ENCODE measurements at places on chromosomes 13 and 19.

GRCh38 chr13:82993417-82993816 is 888.9 kb downstream of the SLITRK1 start:
- DNase-seq = no peak

GRCh38 chr13:39401046-39401705 is 201.8 kb downstream of the LHFPL6 start:
- no peak for DNase-seq

- no peak for DNase-seq
Measured at GRCh38 chr19:29815231-29815630, 3.4 kb downstream of the CCNE1 start.

DNA sequence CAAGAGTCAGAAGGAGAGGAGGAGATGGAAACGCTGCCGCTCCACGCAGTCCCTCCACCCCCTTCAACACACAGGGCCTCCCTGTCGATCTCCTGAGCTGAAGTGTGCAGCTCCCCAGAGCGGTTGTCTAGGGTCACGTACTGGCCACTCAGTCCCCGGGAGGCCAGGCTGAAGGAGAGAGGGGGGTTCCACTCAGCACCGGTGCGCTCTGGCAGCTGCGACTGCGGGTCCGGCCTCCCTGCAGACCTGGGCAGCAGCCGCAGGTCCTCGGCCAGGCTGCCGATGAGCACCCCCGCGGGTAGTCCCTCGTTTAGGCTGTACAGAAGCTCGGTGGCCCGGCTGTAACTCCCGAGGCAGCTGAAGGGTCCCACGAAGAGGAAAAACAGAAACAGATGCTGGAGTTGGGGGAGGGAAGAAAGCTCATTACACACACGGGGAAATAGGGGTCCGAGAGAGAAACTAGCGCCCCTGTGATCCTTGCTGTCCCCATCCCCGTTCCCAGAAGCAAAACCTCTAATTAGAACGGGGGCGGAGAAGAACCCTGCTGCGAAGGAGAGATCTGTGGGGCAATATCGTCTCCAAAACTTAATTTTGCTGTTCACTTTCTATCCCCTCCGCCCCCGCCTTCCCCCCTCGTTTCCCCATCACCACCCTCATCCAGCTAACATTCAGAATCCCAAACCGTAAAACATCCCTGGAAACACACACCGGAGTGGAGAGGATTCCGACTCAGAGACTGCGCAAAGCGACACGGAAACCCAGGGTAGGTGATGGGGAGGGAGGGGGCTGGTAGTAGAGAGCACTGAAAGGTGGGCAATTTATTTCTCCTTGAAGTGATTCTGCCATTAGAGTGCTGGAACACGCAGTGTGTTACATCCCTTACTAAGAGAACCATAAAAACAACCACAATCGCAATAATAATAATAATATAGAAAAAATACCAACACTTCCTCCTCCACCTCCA is 1.8 kb downstream of the PCDH20 start:
- DNase-seq = no peak

DNA sequence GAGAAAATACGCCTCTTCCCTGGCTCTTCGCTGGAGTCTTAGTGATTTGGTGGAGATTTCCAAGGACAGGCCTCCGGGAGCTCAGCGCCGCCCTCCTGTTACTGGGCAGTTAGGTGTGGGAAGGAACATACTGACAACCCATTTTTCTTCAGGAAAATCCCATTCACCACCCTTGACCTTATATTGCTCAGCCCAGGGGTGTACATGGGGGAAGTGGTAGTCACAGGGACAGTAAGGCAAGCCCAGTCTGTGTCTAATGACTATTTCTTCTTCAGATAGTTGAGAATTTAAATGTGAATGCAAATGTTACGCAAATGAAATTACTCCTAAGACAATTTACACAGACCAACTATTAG is 119.4 kb downstream of the UQCRFS1 start:
- no peak for DNase-seq

DNA sequence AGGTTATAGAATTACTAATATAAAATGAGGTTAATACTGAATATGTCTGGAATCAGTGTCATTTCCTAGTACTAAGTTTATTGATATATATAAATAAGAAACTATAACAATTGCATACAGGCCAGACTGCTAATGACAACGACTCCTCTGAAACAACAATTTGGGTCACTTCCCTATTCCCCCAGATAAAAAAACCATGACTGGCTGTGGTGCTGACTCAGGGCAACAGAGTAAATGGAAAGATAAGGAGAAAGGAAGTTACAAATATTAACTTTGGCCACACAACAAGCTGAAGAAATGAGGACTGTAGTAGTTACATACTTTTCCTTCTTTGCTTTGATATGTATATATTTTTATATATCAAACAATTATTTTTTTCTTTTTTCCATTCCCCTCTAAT is 263.7 kb upstream of the PCDH9 start:
- no peak for DNase-seq

DNA sequence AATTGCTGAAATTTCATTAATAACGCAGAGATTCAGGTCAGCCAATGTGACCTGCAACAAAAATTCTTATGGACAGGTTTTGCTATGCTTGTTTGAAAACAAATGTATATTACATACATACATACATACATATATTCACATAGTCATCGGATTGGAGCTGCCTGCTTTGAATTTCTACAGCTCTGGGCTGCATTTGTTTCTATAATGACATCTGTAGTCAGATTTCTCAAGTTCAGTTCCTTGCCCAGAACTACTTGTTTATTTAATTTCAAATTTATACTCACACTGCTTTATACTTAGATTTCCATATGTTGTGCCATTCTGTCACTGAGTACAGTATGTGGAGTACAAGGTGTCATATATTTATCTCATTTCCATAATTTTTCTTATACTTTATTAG is 2775.0 kb downstream of the PCDH9 start:
- no peak for DNase-seq

DNA sequence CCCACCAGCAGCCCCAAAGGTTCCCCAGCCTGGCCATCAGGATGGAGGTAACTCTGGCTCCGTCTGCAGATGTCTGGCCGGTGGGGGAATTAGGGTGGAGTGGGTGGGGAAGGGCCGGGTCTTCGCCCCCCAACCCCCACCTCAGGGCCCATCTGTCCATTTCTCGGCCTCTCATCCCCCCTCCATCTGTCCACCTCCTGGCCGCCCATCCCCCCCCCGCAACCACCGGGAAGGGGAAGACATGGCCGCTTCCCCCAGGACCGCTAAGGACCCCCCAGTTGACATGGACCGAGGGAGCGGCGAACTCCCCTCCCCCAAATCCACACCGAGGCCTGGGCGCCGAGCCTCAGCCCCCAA is 793 bp downstream of the LRFN1 start:
- DNase-seq = no peak

DNA sequence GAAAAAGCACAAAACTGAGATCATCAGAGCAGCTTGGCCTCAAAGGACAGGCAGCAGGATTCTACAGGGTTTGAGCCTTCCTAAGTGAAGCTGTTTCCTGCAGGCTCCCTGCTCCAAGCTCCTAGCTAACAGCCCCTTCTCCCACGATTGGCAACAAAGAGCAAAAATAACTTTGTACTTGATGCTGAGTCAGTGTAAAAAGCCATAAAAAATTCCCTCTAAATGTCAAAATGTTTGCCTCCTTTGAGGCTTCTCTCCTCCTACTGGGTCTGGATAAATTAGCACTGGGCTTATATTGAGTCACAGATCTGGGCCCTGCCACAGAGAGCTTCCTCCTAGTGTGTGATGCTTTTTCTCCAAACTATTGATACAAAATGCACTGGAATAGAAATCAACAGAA is 153.3 kb downstream of the TNFRSF19 start:
- DNase-seq = no peak

- DNase-seq = no peak
Measured at GRCh38 chr19:32869966-32870573, 503 bp upstream of the SLC7A9 start.

DNA sequence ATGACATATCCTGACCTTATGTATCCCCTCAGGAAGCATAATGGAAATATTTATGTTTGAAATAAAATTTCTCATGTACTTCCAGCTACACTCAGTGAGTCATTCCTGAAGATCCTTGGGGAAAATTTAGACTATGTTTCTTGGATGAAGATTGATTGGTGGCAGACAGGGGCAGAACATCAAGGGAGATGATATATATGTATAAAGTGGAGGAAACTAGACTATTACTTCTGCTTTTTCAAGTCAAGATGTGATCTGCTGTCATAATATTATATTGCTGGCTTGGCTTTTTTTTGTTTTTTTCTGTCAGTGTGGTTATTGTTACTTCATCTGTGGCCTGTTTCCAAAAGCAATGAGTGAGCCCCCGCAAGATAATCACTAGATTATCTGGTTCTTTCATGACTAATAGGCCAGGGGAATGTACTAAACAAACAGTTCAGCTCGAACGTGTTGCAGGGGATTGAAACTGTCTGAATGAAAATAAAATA is 87.2 kb upstream of the TNFSF11 start:
- no peak for DNase-seq

- DNase-seq = no peak
Measured at GRCh38 chr19:30046522-30046921, 104.5 kb downstream of the URI1 start.

DNA sequence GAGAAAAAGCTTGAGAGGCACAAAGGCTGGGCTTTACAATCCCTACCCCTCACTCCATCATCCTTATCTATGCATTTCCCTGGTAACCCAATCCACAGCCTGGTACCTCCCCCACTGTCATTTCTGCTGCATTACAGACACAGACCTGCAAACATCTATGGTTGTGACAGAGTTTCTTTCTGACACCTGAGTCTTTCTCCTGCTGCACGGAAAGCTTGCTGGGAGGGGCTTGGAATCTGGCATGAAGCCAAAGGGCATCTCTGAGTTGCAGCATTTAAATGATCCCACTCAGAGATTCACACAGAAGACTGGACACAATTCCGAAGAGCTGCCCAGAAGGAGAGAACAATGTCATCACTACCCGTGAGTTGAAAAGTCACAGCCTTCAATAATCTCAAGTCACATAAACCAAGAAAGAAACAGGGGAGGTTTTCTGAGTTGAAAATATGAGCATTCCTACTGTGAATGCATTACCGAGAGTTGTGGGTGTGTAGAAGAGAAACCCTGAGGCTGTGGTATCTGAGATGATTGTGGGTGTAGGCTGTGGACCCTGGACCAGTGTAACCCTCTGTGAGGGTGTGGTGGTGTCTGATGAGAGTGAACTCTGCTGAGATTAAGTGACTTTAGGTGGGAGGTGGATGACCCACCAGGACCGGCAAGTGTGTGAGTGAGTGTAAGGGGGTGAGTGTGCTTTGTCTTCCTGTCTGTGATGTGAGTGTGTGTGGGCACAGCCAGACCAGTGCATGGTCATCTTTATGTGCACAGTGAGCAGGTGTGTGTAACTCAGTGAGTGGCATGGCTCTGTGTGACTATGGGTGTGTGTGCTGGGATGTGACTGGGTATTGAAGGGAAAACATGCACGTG is at the start of gene LGALS14:
Gene LGALS14 (plus strand): TSS at position 301 of the 864 bp plus-strand sequence. CDS start 48 bp downstream, at position 349.
- DNase-seq = no peak

GRCh38 chr13:91891141-91891540 is 492.7 kb downstream of the GPC5 start:
- DNase-seq = no peak

GRCh38 chr13:73717632-73718031 is 416.6 kb downstream of the KLF12 start:
- no peak for DNase-seq

GRCh38 chr13:113882716-113883115 is 18.8 kb upstream of the GAS6 start:
- no peak for DNase-seq

DNA sequence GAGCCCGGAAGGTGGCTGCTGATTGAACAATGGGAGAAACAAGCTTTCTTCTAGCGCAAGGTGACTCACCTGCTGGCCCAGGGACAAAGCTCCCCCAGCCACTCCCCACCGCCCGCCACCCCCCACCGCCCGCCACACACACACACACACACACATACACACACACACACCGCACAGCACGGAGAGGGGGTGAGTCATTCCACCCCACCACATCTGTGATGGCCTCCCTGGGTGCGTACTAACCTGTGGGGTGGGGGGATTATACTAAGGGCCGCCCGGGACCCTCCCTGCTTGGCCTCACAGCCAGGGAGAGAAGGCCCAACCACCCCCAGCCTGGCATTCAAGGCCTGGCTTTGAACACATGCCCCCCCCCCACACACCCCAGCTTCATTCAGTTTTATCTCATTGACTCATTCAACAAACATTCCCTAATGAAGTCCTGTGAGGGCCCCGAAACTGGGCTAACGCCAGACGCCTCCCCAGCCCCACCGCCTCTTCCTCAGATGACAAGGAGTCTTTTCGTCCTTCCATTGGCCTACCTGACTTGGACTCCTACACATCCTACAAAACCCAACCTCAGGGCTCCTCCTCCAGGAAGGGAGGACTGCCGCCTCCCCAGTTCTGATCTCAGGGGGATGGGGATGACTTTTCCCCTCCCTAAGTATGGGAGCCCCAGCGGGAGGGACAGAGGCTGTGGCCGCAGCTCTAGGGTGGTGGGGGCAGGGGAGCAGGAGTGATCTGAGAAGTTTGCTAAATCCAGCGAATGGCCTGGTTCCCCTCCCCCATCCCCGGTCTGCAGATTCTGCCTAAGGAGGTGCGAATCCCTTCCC is 5.8 kb upstream of the ONECUT3 start:
- no peak for DNase-seq

DNA sequence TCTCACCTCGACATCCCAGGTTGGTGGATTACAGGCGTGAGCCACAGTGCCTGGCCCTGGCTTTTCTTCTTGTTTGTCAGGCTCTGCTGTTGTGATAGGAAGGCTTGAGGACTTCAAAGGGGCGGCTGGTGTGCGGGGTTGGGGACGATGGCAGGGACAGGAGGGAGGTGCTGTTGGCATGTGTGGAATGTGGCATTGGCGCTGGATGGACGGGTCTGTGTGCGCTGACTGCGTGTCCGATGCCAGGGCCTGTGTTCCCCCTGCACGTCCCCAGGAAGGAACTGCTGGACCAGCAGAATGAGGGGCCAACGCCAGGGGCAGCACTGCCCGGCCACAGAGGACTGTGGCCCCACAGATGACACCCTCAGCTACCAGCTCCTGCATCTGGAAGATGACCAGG is 12.7 kb upstream of the PTBP1 start:
- no peak for DNase-seq

DNA sequence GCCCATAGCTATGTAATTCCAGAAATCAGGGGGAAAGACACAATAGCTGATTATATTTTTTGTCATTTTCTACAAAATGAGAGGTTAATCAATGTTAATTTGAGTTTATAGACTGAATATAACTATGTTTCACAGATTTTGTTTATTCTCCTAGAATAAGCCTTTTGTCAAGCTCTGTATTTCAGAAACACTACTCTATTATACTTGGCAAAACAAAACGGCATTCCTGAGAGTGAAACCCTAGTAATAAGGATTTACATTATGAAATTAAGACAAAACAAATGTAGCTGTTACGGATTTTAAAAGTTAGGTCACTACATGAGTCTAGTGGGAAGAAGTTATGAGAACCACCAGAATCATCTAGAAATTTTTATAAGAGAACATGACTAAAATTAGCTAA is 334.2 kb downstream of the KLF12 start:
- no peak for DNase-seq

Measured in stimulated activated CD4-positive, alpha-beta T cell treated with anti-CD3 and anti-CD28 coated beads, Interleukin-1b, Interleukin-23, amount 100 ng/mL, for 1 hour (primary cell).